Choroid plexus epithelial cell (primary cell): ENCODE measurements at places on chromosomes 13 and 19.

GRCh38 chr19:40367577-40368434, 19.3 kb downstream of the PLD3 start:
- no peak for DNase-seq

DNA sequence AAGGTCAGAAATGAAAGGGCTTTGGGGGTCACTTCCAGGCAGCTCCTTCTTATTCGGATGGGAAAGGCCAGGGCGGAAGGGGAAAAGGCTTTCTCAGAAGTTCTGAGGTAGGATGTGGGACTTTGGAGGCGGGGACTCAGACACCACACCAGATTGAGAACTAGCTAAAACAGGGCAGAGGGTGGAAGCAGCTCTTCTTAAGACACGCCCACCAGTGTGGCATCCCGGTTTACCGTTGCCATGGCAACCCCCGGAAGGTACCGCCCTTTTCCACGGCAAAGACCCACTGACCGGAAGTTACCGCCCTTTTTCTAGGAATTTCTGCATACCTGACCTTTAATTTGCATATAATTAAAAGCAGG, 3.8 kb upstream of the LILRA5 start:
- DNase-seq, result no peak

GRCh38 chr13:25608181-25608580, 236.4 kb downstream of the ATP8A2 start:
- DNase-seq, result peak; percentile 23

DNA sequence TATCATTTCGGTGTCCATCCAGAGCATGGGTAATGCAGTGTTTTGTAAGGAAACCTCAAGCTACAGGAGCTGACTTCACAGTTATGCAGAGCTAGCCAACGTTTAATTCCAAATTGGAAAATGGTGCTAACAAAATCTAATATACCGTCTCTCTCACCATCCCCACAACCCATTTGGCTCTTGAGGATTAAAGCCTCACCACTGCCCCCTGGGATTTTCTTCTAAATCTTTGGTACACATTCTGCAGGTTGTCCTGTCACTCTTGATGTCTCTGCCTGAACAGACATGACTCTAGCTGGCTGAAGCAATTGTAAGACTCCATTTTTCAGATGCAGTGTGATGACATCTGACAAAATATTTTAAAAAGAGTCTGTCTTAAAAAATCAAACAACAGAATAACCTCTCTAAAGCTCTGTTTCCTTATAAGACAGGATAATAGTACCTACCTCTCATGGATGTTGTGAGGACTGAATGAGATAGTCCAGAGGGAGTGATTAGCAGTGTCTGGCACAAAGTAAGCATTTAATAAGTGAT, 451.8 kb downstream of the SUCLA2 start:
- DNase-seq, result peak; percentile 22

DNA sequence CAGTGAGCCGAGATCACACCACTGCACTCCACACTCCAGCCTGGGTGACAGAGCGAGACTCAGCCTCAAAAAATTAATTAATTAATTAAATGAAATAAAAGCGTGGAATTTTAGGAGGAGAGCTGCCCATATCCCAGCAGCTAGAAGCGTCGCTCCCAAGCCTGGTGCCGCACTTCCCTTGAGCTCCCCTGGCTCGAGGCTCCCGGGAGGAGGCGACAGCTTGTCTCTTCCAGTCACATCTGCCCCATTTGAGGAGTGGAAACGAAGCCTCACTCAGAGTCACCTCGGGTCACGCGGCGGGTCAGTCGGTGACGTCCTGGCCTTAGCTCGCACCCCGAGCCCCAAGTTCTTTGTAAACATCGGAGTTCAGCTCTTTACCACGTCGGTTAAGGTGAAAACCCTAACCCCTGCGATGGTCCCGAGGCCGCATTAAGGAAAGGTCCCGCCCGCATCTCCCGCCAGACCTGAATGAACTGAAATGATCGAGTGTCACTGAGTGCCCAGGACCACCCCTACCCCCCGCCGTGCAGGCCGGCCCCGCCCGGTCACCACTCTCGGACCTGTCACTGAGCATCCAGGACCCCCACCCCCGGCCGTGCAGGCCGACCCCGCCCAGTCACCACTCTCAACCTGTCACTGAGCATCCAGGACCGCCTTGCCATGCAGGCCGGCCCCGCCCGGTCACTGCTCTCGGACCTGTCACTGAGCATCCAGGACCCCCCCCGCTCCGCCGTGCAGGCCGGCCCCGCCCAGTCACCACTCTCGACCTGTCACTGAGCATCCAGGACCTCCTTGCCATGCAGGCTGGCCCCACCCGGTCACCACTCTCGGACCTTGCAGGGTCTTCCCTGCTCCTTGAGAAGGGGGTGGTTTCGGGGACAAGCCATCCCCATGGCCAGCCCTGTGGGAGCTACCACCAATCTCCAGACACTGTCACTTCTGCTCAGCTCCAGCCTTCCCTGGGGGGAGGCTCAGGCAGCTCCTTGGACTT, 176.9 kb downstream of the KDM4B start:
- no peak for DNase-seq

DNA sequence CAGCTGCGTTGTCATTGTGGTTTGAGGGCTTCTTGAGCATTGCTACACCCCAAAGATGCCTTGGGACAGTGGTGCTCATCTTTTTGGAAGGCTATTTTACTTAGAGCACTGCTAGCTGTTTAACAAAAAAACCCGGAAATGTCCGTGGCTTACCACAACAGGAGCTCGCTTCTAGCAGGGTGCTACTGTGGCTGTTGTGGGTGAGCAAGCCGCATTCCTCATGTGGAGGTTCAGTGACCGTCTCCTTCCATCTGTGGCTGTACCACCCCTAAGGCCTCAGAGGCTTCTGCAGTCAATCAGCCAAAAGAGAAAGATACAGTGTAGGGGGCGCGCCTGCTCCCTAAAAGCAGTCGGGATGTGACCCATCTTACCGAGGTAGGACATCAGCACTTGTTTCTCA, 1004.2 kb downstream of the UQCRFS1 start:
- no peak for DNase-seq

GRCh38 chr19:47152632-47153031, 22.0 kb downstream of the SAE1 start:
- DNase-seq, result no peak

DNA sequence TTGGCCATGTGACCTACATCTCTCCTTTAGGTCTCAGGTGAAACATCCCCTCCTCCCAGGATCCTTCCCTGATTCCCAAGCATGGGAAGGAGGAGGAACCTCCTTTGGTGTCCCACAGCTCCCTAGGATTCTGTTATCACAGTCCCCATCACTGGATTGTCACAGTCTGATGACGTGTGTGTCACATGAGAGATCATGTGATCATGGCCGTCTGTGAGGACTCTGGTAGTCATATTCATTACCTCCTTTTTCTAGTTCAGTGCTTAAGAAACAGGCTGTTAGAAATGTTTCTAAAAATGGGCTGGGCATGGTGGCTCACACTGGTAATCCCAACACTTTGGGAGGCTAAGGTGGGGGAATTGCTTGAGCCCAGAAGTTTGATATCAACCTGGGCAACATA, 3.0 kb downstream of the DHX34 start:
- DNase-seq, result no peak

DNA sequence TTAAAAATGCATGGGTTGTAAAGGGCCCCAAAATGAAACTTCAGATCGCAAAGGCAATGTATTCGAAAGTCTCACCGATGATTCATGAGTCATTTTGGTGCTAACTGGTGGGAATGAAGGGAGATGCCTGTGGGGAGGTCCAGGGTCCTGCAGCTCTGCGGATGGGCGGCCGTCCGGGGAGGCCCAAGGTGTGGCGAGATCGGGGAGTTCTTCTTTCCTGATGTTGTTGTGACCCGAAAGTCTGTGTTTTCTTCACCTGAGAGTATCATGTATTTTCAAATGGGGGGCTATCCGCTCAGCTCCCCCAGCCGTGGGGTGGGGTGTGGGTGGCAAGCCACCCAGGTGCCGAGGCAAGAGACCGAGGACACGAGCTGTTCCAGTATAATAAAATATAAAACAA, 36.5 kb downstream of the TFDP1 start:
- DNase-seq, result no peak

- peak; percentile 26 for DNase-seq
These were observed 16.4 kb downstream of the PLEKHF1 start for GRCh38 chr19:29681422-29682235.

DNA sequence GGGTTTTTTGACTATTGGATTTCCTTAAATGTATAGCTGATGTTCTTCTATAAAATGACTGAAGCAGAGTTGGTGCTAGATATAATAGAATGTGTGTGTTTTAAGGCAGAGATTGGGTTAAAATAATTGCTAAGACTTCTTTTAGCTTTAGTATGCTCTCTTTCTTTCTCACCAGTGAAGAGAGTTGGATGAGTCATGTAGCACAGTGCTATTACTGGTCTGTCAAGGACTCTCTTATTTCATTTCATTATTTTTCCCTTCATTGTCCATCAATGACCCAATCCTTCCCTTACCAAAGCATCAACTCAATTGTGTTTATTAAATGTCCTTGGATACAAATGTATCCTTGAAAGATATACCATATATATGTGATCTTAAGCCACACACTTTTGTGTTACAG, 268.9 kb downstream of the IRS2 start:
- DNase-seq, result peak; percentile 53

GRCh38 chr19:42558450-42559150, 30.3 kb upstream of the CEACAM1 start:
- no peak for DNase-seq

- DNase-seq, result peak; percentile 80
These were observed 85.2 kb upstream of the FAM216B start for GRCh38 chr13:42696191-42696590.

DNA sequence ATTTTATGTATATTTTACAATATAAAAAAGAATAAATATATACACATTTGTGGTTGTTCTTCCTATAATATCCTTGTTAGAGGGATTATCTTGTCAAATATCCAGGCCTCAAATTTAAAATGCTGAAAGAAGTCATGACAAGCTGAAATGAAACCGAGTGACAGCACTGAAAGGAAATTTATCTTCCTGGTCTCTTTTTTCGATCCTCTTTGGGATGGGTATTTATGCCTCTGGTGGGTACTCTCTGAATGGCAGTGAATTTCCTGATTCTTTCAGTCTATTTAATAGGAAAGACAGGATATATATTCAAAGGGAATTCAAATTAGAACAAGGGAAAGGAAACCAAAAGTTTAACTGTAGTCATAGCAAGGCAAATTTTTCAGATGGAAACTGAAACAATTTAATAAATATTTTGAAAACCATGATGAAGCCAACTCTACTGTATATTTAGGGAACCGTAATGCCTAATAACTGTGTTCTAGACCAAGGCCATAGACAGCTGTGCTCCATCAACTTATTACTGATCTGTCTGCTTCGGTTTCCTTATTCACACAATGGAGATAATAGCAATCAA, 97.9 kb downstream of the DLEU7 start:
- DNase-seq, result no peak

GRCh38 chr19:45553464-45553863, 31.1 kb downstream of the OPA3 start:
- DNase-seq, result no peak

DNA sequence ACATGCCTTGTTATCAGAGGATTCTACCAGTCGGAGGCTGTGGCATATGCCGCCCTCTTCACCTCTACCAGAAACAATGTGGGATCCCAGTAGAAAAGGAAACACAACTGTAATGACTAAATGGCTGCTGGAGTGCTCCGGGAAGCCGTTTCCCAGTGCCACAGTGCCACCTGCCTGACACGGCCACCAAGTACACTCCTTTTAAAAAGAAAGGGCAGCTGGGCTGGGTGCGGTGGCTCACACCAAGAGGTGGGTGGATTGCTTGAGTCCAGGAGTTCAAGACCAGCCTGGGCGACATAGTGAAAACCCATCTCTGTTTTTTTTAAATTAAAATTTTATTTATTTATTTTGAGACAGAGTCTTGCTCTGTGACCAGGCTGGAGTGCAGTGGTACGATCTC, 67.3 kb downstream of the TRPM4 start:
- peak; percentile 57 for DNase-seq

- DNase-seq, result no peak
These were observed 14.5 kb downstream of the ACTN4 start for GRCh38 chr19:38661996-38662395.

GRCh38 chr13:76189882-76190519, 553.9 kb downstream of the LMO7 start:
- no peak for DNase-seq

- peak; percentile 41 for DNase-seq
These were observed 102.3 kb downstream of the GPC6 start for GRCh38 chr13:93328943-93329342.

DNA sequence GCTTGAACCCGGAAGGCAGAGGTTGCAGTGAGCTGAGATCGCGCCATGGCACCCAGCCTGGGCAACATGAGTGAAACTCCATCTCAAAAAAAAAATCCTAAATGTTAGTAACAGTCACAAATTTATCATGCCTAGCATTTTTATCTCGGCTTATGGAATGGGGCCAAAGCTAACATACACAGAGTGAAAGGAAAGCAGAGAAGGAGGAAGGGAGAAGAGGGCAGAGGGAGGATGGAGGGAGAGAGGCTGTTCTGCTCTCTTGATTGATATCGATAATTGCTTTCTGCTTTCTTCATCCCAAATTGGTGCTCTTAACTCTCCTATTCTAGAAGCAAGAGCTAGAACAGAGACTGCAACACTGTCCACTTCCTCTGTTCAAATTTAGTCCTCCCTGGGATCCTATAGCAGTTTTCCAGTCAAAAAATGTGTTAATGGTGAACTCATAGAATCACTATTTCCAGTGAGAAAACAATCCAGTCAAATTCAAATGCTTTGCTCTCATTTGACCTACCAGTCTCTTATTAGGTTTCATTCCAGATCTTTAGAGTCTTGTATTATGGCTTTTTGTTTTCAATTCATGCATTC, 15.8 kb upstream of the TUBGCP3 start:
- peak; percentile 50 for DNase-seq

GRCh38 chr13:44259045-44260027, 114.3 kb upstream of the SERP2 start:
- peak; percentile 48 for DNase-seq

DNA sequence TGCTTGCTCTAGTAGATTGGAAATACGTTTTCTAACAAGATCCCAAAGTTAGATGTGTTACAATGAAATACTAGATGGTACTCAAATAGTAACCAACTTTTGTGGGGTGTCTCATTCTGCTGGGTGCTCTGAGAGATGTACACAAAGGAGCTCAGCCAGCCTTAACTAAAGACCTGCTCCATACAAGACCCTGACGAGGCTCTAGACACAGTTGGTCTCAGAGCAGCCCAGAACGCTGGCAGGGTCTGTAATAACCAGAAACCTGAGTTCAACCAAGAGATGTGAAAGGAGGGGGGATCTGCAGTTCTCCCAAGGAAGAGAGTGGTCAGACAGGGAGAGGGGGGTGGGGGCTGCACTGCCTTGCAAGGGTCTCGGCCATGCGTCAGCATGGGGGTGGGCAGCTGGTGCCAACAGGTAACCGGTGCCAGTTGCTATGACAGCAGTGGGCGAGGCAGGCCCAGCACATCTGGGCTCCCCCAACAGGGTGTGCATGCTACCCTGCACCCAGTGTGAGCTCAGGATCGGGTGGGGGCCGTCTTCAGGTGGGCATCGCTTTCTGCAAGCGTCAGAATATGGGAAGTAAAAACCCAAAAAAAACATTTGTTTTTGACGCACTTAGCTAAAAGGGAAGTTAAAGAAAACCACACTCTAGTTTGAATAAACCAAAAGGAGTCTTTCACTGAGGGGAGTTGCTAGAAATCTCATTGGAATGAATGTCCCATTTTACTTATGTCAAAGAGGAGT, 68.0 kb upstream of the GPR183 start:
- no peak for DNase-seq

GRCh38 chr19:1780272-1780958, 27.1 kb downstream of the ONECUT3 start:
- peak; percentile 38 for DNase-seq

- no peak for DNase-seq
These were observed 1.9 kb upstream of the NKPD1 start for GRCh38 chr19:45162608-45163143.
